ENCODE measurements at places on chromosomes 13 and 19. TPM values are rescaled to one million over a fixed set of nuclear protein-coding genes. Genes with fewer than 3 reads are reported as not detected.

Gene SLITRK6
- total RNA-seq, result not detected

Gene LGALS7B
- not detected for total RNA-seq

Gene TMPRSS9
- total RNA-seq, result not detected

Gene KLK4
- not detected for total RNA-seq

Gene ZNF439
- 10.1 TPM for total RNA-seq

DNA sequence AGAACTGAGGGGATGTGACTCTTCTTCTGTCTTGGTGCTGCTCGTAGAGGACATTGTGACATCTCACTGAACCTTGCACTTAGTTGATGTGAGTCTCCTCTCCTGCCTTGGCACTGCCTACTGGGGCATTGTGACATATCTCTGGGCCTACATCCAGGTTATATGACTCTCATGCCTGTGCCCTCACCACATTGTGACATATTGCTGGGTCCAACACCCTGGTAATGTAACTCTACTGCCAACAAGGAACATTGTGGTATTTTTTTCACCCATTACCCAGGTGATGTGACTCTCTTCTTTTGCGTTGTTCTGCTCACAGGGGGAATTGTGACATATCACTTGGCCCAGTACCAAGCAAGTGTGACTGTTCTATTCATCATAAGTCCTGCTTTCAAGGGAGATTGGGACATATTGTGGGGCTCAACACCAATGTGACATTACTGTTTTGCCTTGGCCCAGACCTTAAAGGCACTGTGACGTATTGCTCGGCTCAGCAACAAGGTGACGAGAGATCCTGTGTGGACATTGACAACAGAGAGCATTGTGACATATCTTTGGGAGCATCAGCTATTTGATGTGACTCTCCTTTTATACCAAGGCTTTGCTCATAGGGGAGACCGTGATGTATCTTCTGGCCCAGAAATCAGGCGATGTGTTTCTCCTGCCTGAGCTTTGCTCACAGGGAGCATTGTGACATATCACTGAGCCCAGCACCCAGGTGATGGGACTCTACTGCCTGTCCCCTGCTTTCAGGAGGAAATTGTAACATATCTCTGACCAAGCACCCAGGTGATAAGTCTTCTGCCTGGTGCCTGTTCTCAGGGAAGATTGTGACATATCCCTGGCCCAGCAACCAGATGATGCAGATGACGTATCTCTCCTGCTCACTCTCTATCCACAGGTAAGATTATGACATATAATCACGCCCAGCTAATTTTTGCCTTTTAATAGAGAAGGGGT, 12.2 kb upstream of the ZNF429 start:
- no peak for DNase-seq

DNA sequence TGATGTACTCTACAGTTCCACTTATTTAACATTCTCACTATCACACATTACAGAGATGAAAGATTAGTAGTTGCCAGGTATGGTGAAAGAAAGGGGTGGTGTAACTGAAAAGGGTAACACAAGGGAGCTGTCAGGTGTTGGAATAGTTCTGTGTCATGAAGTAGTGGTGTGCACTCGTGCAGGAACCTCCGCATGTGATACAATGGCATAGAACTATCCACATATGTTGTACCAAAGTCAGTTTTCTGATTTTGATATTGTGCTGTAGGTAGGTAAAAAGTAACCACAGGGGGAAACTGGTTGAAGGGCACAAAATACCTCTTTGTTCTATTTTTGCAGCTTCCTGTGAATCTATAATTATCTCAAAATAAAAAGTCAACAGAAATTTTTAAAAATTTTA, 24.4 kb upstream of the RPL21 start:
- DNase-seq, result no peak

- no peak for DNase-seq
Observed at GRCh38 chr13:80006940-80007339, 334.0 kb downstream of the SPRY2 start.

DNA sequence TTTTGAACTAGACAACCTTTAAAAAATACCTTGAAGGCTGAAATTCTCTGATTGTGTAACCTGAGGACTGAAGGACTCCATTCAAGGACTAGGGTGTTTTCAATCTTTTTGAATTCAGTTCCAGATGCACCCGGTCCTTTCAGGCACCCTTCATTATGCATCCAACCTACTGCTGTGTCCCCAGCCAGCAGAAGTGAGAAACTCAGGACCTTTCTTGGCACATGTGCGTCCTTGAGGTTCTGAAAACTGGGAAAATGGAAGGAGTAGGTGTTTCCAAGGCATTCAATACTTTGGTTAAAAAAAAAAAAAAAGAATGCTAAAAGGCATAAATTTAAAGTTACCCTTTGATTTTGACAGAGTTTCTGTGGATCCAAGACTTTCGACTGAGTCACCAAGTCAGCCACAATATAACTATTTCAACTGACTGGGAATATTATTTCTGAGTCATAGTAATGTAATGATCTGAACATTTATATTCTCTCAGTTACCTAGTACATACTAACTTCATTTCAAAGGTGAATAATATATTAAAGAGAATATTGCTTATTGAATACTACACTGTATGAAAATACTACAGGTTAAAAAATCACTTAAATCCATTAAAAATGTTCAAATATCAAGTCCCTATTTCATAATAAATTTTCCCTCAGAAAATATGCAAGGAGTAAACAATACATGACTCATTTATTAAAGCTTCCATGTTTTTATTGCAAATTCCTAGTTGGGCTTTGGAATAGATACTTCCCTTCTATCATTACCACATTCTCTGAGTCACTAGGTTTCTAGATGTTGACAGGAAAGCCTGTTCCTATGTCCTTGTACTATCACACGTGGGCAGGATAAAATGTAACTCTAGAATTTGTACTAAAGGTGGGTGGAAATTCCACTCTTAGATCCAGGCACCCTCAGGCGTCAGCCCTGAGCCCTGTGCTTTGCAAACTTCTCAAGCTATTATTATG, 2.4 kb upstream of the ITGBL1 start:
- no peak for DNase-seq

- DNase-seq, result no peak
Observed at GRCh38 chr19:46904114-46905060, 43.6 kb downstream of the ARHGAP35 start.

- no peak for DNase-seq
Observed at GRCh38 chr19:2381148-2381820, 21.2 kb downstream of the TMPRSS9 start.

GRCh38 chr13:102555914-102556553, 40.8 kb upstream of the TPP2 start:
- DNase-seq, result peak; percentile 2

DNA sequence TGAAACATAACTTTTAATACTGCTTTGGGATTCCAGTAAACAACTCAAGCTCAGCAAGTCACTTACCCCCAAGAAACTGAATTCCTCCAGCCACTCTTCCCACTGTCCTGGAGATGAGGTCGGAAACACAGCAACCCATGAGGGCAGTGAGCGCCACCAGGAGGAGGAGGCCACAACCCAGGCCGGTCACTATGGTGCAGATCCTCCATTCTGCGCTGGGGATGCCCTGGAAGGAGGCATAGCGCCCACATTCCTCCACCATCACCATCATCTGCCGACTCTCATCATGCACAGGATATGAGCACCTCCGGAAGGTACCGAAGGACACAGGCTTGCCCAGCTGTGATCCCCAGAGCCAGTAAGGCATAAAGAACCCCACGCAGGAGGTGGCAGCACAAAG, 2.2 kb downstream of the LHFPL6 start:
- DNase-seq, result no peak

DNA sequence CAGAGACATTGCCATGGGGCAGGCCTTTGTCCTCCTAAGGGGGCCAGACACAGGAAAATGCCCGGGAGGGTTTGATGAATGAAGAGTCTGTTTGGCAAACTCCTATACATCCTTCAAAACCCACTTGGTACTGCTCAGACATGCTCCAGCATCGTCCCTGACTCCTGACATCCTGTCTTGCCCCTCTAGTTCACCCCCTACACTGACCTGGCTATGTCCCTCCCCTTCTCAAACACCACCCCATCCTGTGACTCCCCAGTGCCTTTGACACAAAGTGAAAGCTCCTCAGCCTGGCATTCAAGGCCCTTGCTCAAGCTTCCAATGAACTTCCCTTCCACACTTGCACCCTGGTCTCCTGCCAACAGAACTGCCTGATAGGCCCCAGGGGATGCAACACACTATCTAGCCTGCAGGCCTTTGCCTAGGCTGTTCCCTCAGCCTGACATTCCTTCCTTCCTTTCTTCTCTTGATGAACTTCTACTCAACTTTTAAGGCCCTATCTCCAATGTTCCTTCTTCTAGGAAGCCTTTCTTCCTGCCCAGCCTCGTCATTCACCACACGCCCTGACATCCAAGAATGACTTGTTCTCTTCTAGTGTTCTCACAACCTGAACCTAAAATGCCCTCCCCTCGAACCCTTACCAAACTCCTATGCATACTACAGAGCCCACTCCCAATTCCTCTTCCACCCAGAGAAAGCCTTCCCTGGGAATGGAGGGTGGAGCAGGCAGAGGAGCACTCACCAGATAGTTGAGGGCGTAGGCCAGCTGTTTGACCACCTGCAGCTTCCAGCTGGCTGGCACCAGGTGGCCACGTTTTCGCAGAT, 12.4 kb downstream of the JAK3 start:
- DNase-seq, result no peak

- peak; percentile 38 for DNase-seq
Observed at GRCh38 chr19:8304841-8305621, 3.1 kb downstream of the CD320 start.

DNA sequence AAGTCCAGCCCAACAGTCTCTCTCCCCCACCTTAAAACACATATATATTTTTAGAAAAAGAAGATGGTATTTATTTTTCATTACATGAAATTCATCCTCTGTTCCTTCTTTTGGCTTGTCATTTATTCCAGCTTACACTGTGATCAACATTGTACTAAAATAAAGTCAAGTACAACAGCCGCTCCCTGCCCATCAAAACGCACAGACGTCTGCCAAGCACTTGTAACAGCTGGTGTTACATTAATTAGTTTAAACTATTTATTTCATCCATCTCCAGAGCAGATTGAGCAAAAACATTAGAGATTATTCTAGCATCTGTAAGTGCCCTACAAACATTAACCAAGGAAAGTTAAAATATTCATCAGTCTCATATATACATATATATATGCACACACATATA, 350.5 kb downstream of the DACH1 start:
- DNase-seq, result no peak

DNA sequence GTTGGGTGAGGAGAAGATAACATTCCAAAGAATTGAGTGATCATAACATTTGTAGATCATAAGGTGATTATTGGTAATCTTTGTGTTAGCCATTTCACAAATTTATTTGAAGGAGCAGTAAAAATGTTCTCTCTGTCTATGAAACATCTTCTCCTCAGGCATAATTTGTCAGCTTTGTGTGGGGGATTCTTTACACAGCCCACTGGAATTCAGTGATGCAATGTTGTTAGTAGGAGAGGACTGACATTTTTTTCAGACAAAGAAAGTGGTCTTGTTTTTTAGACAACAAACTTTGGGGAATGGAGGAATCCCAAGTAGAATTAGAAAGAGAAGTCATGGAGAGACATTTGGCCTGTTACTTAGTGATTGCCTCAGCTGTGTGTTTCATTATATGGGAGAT, 100.3 kb downstream of the ITGBL1 start:
- no peak for DNase-seq

DNA sequence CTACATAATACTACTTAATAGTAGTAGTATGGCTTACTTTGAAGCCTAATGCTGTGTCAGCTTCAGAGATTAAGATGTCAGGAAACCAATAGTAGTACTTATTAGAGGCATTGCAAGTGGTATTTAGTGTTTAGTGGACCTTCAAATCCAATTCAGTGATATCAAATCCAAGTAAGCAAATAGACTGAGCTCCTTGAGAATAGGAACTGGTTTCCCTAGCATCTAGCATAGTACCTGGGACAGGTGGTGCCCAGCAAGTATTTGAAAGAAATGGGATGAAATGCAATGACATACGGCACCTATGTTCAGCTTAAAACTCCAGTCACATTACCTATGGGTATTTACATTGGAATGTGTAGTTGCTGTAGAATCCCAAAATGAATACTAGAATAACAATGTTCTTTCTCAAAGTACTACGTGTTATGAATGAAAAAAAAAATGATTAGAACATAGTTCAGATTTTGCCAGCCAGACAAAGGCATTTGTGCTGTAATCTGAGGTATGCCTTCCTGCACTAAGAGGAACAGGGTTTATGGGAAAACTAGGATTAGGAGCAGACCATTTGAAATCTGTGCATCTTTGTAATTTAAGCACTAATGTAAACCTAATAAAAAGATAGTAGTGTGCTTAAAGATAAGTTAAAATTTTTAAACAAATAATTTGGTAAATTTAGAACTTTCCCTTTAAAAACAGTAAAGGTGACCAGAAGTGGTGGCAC, 17.1 kb downstream of the LSM14A start:
- DNase-seq, result no peak

DNA sequence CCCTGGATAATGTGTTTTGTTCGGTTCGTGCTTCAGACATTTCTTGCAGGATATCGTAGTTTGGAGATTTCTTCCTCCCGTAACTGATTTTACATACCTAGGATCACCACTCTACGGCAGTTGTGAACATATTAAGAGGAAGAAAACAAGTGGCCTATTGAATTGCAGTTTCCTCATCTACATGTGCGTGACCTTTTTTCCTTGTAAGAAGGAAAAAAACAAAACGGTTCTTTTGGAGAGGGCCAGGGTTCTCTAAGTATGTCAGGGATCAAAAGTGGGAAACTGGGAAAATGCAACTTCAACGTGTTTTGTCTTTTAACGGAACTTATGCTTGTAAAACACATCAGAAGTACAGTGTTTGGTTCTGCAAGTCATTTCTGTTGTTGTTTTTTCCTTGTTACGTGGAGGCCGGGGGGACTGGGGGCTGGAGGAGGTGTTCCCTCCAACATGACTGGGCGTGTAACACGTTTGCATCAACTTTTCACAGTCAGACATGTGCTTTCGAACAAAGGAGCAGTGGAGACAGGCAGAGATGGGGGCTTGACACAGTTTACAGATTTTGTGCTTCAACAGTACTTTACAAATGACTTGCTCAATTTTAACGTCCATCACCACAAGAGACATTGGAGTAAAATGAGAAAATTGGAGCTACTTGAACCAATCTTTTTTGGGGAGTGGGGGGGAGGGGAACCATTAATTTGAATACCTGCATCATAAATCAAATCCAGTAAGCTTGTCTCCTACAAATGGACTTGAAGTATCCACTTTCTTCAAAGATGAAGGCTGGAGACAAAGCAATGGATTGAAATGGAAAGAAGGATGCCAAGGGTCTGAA, 3.8 kb downstream of the ZC3H4 start:
- peak; percentile 82 for DNase-seq

GRCh38 chr19:6677495-6677882, 7.5 kb upstream of the TNFSF14 start:
- DNase-seq, result no peak

Measured in activated T-cell treated with anti-CD3 and anti-CD28 coated beads, Interleukin-2, amount 50 U/mL, for 72 hours (primary cell).